ENCODE measurements at places on chromosomes 6 and 20.

DNA sequence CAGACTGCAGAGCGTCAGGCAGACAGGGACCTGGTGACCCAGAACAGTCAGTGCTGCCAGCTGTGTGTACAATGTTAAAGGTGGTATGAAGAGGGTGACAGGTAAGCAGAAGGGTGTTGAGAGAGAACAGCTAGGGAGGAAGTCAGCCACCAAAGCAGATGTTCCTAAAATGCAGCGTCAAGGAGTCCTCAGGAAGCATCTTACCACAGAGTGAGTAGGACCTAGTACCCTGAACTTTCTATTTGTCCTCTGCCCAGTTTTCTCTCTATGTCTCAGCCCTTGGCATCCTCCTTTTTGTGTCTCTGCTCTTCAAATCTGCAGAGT lies 14.2 kb downstream of the STMND1 start:
- no peak for DNase-seq

DNA sequence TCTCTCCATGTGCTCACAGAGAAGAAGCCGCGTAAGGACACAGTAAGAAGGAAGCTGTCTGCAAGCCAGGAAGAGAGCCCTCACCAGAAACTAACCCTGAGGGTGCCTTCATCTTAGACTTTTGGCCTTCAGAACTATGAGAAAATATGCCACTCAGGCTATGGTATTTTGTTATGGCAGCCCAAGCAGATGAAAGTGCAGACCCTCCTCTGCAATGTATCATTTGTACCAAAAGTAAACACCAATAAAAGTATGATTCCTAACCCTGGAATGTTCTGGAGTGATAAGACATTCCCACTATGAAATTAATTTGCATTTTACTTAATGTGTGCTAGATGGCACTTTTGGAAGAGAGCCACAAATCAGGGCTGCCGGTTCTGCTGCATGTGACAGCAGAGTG lies 594.3 kb downstream of the UTRN start:
- no peak for DNase-seq

DNA sequence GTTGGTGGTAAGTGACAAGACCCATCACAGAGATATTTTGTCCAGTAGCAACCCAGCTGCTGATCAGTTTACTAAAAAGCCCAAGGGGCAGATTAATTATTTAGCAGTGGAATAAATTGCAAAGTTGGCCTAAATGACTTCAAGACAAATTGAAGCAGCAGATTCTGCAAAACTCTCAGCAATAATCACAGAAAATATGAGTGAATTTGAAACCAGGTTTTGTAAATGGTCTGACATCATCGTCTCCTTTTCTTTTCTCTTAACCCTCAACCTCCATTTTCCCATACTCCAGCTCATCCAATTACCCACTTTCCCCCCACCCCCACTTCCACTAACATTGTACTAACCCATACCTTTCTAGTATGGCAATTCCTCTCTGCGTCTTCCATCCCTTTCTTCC lies 11.3 kb upstream of the PTPRK start:
- DNase-seq: no peak

- DNase-seq: no peak
These were observed 50.0 kb downstream of the LAMA4 start for GRCh38 chr6:112204350-112204706.

GRCh38 chr6:43779852-43780236 lies 9.8 kb downstream of the VEGFA start:
- no peak for DNase-seq

DNA sequence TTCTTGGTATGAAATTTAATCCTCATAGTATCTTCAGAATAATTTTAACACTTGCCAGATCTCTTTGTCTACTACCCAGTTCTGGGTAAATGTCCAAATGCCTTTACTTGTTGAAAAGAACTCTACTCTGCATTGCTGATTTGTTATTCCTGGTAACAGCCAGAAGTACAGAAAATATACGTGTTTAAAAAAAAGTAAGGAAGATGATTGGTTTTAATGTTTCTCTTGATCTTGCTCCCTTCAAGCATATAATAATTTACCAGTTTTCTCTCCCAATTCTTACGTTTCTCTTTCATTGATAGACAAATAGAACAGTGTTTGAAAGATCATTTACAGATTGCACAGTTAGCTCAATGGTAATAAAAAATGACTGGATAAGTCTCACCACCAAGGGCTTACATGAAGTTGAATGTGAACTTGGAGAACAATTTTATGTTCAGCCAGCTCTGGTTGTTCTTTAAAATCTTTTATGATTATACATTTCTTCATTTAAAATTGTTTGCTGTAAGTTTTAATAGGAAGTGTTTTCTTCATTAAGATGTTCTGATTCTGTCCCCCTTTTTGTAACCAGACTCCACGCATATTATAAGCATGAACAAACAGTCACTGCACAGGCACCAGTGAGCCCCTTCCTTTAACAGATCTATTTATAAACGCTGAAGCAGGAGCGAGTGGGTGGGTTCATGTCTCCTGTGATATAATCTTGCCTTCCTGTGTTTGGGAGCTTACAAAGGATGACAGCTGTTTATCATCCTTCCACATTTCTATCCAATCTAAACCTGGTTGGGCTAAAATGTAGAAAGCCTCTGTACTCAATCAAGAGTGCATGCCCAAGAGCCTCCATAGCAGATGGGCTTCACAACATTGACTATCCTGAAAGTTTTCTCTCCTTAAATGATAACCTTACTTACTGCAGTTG lies 299.5 kb downstream of the PRL start:
- DNase-seq: no peak

GRCh38 chr6:162999575-163000285 lies 272.0 kb downstream of the PACRG start:
- DNase-seq: peak; percentile 95

- DNase-seq: no peak
These were observed 32.0 kb downstream of the GNAS-AS1 start for GRCh38 chr20:58818586-58819285.

- DNase-seq: no peak
These were observed 19.4 kb downstream of the PFDN4 start for GRCh38 chr20:54227241-54227640.

- no peak for DNase-seq
These were observed 150.7 kb downstream of the DTNBP1 start for GRCh38 chr6:15512126-15512525.

DNA sequence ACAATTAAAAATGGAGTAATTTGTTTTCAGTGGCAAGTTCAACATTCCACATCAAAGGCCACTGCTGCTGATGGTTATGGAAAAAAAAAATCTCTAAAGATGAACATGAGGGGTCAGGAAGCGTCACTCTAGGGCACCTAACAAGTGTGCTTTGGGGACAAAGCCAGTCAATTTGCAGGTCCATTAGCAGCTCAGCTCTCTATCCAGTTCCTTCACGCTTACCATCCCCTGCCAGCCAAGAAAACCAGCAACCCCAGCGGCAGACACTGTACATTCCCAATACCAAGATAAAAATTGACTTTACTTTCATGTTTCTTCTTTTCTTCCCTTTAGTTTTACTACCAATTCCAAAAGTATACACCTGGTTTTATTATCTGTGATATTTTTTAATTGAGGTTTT lies 10.1 kb downstream of the RFX6 start:
- DNase-seq: no peak

GRCh38 chr20:33793011-33793931 lies 17.9 kb upstream of the CHMP4B start:
- DNase-seq: no peak

- no peak for DNase-seq
These were observed 398.8 kb downstream of the RNF144B start for GRCh38 chr6:18785810-18786490.

- DNase-seq: no peak
These were observed 173.6 kb downstream of the ANKRD60 start for GRCh38 chr20:58054780-58055373.

GRCh38 chr6:139151425-139152087 lies 16.7 kb downstream of the HECA start:
- DNase-seq: no peak

DNA sequence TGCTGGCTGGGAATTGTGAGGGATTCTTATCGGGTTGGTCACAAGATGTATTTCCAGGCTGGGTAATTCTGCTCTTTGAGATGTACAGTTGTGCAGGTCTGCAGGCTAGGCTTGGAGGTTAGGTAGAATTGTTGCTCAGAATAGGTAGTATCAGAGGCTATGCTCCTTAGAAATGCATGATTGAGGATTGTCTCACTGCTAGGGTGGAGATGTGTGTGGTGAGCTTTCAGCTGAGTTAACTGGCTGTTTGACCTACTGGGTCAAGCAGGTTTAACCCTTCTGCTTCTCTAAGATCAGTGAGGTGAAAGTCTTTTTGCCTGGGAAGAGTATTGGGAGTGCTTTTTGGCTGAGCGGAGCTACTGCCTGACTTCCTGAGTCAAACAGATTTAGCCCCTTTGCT lies 701.1 kb downstream of the UTRN start:
- no peak for DNase-seq

GRCh38 chr20:36266189-36266588 lies 29.9 kb downstream of the AAR2 start:
- DNase-seq: no peak

GRCh38 chr6:78936515-78936914 lies 69.2 kb downstream of the IRAK1BP1 start:
- no peak for DNase-seq

GRCh38 chr6:127352524-127352923 lies 9.1 kb upstream of the ECHDC1 start:
- no peak for DNase-seq

DNA sequence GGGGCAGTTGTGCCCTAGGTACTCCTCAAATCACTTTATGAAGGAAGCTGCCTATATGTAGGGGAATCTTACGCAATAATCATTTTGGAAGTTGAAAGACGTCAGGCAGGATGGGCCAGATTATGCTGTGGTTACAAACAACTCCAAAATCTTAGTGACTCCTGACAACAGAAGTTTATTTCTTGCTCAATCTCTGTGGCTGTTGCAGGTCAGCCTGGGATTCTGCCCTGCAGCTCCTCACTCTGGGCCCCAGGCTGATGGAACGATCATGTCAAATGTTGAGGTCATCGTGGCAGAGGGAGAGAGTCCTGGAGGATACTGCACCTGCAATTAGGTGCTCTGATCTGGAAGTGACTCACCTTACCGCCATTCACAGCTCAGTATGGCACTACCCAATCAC lies 88.4 kb downstream of the ZDHHC14 start:
- no peak for DNase-seq

- DNase-seq: no peak
These were observed 170.9 kb upstream of the STXBP5 start for GRCh38 chr6:147033267-147033666.

- DNase-seq: no peak
These were observed 63.0 kb downstream of the GPR6 start for GRCh38 chr6:110041126-110041525.

- no peak for DNase-seq
These were observed 128.9 kb downstream of the ELOVL4 start for GRCh38 chr6:79818471-79818870.

GRCh38 chr6:34958734-34959133 lies 69.7 kb downstream of the ANKS1A start:
- DNase-seq: no peak

DNA sequence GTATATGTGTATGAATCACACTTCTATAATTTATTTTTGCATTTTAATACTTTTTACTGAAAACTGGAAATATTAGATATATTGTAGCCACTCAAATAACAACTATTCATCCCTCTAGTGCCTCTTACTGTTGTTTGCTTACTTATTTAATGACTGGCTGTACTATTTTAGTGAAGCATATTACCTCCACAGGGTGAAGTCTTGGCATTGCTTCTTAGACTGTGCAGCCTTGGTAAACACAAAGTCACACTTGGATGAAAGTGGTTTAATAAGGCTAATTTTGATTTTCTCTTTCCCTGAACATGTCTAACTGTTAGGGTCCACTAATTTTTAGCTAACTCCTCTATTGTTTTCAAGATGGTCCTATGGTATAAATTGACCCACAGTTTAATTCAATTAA lies 1043.2 kb upstream of the ADGRB3 start:
- no peak for DNase-seq

GRCh38 chr20:44074252-44075151 lies 112.5 kb downstream of the JPH2 start:
- DNase-seq: no peak

DNA sequence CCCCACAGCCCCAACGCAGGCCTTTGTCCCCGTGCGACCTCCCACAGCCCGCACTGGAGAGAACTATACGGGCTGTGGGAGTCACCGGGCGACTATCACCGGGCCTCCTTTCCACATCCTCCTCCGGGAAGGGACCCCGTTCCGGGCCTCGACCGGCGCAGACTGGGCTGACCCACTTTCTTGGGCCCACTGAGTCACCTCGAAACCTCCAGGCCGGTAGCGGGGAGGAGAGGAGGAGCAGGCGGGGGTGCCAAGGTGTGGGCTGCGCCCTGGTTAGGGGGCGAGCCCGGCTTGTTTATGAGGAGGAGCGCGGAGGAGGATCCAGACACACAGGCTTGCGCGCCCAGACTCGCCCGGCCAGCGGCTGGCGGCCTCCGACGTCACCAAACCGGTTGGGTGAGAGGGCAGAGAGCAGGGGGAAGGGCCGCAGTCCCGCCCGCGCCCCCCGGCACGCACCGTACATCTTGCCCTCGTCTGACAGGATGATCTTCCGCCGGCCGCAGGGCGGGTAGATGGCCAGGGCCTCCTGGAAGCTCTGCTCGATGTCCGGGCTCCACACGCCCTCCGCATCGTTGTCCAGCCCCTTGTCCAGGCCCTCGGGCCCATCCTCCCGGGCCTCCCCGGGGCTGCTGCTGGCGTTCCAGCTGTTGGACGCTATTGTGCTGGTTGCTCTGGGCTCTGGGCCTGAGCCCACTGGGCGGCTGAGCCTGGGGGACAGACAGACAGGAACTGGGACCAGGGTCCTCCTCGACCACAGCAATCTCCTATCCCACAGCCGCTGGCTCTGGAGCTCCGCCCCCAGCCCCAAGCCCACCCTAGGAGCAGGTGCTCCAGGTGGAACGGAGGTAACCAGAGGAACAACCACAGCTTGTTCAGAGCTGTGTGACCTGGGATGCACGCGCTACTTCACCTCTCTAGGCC lies 10.6 kb downstream of the TEAD3 start:
- DNase-seq: no peak

DNA sequence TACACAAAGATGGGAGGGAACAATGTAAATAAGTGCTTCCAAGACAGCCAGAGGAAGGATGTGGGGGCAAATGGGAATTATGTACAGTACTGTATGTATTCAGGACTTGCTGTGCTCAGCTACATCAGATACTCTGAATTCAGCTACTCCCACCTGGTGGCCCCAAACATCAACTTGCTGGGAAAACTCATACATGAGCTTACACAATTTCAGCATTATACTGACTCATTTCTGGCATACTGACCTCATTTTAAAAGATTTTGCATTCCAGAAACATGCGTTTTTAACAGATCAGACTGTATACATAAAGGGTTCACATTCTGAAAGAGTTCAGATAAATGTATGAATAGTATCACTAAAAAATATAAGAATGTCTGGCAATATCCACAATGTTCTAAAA lies 59.7 kb downstream of the GPX5 start:
- DNase-seq: no peak

GRCh38 chr20:33648396-33649004 lies 13.6 kb upstream of the C20orf144 start:
- DNase-seq: no peak

- no peak for DNase-seq
These were observed 5.7 kb downstream of the TUBB2A start for GRCh38 chr6:3151691-3152090.

All from retinal pigment epithelial cell (primary cell).